Glutamatergic neuron (in vitro differentiated cells): ENCODE measurements at places on chromosomes 2 and 18. TPM values are rescaled to one million over a fixed set of nuclear protein-coding genes. Genes with fewer than 3 reads are reported as not detected.

GRCh38 chr2:206392118-206392517 lies 51.2 kb upstream of the ADAM23 start:
- no peak overlapping the region for H3K4me3 ChIP-seq
- H3K4me1 ChIP-seq, result no peaks in the 10 kb centered on the region
- peaks cover 12% of the 10 kb centered on the region for H3K36me3 ChIP-seq
- H3K27me3 ChIP-seq, result peaks cover 2% of the 10 kb centered on the region
- H3K27ac ChIP-seq, result no peak overlapping the region

The DLX2 gene
- 1.4 TPM for total RNA-seq

- no peak overlapping the region for H3K27ac ChIP-seq
- H3K36me3 ChIP-seq, result peaks cover 3% of the 10 kb centered on the region
- no peak overlapping the region for H3K4me3 ChIP-seq
- no peak for DNase-seq
- no peaks in the 10 kb centered on the region for H3K4me1 ChIP-seq
- peaks cover 2% of the 10 kb centered on the region for H3K27me3 ChIP-seq
Observed at GRCh38 chr18:8515142-8515865, 93.9 kb upstream of the RAB12 start.

- peak overlapping the region; percentile 82 for H3K27ac ChIP-seq
- peaks cover 24% of the 10 kb centered on the region for H3K4me1 ChIP-seq
- H3K36me3 ChIP-seq, result peaks cover 14% of the 10 kb centered on the region
- peak; percentile 55 for DNase-seq
Observed at GRCh38 chr2:2016651-2017311, 272.5 kb upstream of the PXDN start.

DNA sequence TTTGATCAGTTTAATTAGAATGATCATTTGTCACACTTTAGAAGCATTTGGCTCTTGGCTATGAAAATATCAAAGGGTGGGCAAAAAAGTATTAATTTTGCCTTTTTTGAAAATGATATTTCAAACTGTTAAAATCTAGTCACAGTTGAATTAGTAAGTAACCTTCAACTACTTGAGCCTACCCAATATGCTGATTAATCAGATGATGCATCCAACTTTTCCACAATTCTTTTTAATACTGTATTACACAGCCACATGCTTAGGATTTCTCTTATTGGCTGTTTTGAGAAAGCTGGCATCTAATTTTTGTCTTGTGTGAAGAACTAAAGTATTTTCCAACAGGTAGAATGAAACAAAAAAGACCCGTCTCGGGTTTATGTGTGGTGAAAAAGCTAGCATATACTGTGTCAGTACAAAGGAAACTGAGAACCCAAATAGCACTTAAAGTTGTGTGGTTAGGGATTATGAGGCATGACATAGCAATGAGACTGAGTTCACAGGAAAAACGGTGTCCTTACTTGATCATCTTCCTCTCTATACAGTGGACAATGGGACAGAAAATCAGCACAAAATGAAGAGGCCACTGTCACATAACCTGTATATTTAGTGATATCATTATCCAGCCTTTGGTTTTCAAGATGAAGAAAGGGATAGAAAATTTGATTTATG lies 11.7 kb downstream of the OSBPL6 start:
- peaks cover 6% of the 10 kb centered on the region for H3K4me1 ChIP-seq
- H3K27me3 ChIP-seq, result no peaks in the 10 kb centered on the region
- no peak overlapping the region for H3K27ac ChIP-seq
- DNase-seq, result no peak

- H3K4me3 ChIP-seq, result no peak overlapping the region
- H3K4me1 ChIP-seq, result peaks cover 8% of the 10 kb centered on the region
Observed at GRCh38 chr18:41613003-41613609, 341.9 kb upstream of the PIK3C3 start.

GRCh38 chr2:99987160-99987559 lies 155.2 kb downstream of the AFF3 start:
- no peak overlapping the region for H3K4me3 ChIP-seq
- H3K4me1 ChIP-seq, result peaks cover 29% of the 10 kb centered on the region
- H3K27ac ChIP-seq, result no peak overlapping the region
- peaks cover 3% of the 10 kb centered on the region for H3K27me3 ChIP-seq
- H3K36me3 ChIP-seq, result peaks cover 15% of the 10 kb centered on the region

The ARHGEF33 gene
- 1.1 TPM for total RNA-seq

DNA sequence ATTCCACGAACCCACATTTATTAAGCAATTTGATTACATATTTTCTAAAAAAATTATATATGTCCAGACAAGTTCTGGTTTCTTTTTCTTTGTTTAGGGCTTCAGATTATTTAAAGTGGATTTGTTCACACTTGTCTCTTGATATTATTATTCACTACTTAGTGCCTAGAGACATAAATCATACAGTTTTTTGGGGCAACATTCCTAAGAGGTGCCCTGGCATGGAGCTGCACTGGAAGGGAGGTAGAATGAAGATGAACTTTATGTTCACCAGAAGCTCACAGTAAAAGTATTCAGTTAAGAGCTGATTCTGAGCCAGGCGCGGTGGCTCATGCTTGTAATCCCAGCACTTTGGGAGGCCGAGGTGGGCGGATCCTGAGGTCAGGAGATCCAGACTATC lies 762.7 kb upstream of the TMEFF2 start:
- no peak for DNase-seq
- H3K4me1 ChIP-seq, result no peaks in the 10 kb centered on the region
- no peaks in the 10 kb centered on the region for H3K27me3 ChIP-seq
- H3K27ac ChIP-seq, result no peak overlapping the region

GRCh38 chr2:30136764-30137444 lies 9.9 kb upstream of the YPEL5 start:
- peaks cover 3% of the 10 kb centered on the region for H3K27me3 ChIP-seq
- no peaks in the 10 kb centered on the region for H3K36me3 ChIP-seq
- no peak overlapping the region for H3K4me3 ChIP-seq

- H3K4me3 ChIP-seq, result no peak overlapping the region
- H3K27me3 ChIP-seq, result peaks cover 1% of the 10 kb centered on the region
- peaks cover 16% of the 10 kb centered on the region for H3K4me1 ChIP-seq
- no peak overlapping the region for H3K27ac ChIP-seq
Observed at GRCh38 chr2:131039535-131039907, 53.7 kb downstream of the FAM168B start.

DNA sequence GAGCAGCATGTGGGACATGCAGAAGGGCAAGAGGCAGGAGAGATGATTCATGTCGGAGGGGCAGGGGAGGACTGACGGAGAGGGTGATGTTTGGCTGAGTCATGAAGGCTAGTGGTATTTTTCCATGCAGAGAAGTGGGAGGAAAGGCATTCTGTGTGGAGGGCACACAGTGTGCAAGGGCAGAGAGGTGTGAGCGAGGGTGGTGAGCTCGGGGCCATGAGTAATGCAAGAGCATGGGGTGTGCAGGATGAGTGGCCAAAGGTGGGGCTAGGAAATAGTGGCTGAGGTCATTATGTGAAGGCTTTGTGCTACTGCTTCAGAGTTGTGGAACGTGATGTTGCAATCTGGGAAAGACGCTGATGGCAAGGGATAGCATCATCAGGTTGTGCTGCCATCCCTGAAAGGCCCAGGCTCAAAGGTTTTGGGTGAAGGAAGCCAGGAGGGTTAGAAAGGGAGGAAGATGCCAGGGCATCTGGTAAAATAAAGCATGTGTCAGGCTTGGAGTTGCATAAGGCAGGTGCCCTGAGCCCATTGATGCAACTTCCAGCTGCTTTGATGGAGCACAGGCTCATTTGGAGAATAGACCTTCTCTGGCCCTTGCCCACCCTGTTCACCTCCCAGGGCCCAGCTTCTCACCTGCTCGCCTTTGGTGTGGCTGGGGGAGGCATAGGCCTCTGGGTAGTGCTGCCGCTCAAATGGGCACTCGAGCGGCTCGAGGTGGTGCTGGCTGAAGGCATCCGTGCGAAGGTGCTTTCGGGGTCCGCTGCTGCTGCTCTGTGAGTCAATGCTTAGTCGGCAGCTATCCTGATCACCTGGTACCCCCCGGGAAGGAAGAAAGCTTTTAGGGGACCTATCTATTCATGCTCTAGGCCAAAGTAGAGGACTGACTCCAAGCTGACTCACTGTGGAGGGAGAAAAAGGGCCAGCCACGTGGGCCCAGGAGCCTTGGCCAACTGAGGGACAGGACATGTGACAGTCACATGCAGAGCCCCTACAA lies 37.5 kb downstream of the PAX8 start:
- peaks cover 3% of the 10 kb centered on the region for H3K27me3 ChIP-seq
- no peak for DNase-seq
- peaks cover 12% of the 10 kb centered on the region for H3K36me3 ChIP-seq
- H3K4me1 ChIP-seq, result peaks cover 2% of the 10 kb centered on the region
- H3K27ac ChIP-seq, result no peak overlapping the region

The L3MBTL4 gene
- total RNA-seq, result 0.32 TPM

- peak; percentile 66 for DNase-seq
- H3K4me1 ChIP-seq, result no peaks in the 10 kb centered on the region
Observed at GRCh38 chr2:143259368-143259958, 130.2 kb downstream of the ARHGAP15 start.

- no peak overlapping the region for H3K27ac ChIP-seq
- peaks cover 7% of the 10 kb centered on the region for H3K4me1 ChIP-seq
- DNase-seq, result no peak
- peaks cover under 1% of the 10 kb centered on the region for H3K27me3 ChIP-seq
- H3K4me3 ChIP-seq, result no peak overlapping the region
Observed at GRCh38 chr2:43057026-43057741, 169.2 kb downstream of the ZFP36L2 start.

The FOXI3 gene
- total RNA-seq, result 0.34 TPM

The SPAG16 gene
- 18.1 TPM for total RNA-seq
